ENCODE measurements at places on chromosomes 1 and 21.

DNA sequence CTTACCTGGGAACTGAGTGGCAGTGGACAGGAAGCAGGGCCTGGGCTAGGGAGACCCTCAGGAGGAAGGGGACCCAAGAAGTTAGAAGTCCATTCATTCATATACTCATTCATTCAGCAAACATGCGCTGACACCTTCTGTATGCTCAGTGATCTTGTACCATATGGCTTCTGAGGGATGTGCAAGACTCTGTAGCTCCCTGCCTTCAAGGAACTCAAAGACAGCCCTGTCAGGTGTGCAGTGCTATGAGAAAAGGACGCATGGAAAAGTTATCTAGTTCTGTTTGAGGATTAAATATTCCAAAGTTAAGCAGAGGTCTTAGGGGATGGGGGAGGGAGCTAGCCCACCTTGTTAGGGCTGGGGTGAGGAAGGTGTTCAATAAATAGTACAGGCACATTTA is 12.5 kb downstream of the DMAP1 start:
- no peak for DNase-seq

DNA sequence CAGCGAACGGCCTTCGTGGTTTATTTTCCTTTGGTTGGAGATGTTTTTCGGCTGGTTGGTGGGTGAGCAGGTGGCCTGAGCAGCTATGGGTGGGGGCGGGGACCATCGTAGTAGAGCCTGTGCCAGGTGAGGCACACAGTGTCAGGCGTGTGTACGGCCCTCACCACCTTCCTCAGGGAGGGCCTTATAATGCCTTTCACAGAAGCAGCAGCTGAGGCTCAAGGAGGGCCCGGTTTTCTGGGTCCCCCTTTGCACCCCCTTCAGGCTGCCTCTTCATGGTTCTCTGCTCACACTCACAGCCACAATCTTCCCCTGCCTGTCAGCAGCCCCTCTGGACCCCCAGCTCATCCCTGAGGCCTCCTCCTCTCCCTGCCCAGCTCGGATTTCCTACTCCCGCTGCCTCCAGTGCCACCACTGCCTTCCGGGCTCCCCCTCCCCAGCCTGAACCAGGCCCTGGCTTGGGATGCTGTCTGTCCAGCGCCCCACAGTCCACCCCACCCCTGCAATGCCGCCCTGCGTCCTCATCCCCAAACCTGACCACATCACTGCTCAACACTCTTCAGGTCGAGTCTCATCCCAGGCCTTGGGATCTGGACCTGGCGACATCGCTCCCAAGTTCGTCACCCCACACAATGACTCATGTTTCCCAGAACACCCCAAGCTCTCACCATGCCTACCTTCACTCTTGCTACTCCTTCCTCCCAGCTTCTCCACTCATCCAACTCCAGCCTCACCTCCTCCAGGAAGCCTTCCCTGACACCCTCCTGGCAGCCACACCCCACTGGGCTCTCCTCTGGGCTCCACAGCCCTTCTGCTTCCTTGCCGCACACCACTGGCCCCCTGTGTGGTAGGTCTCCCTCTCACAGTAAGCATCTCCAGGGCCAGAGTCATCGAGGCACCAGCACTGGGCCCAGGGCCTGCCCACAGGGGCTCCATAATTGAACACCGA is 53.9 kb downstream of the DMRTB1 start:
- DNase-seq, result no peak

DNA sequence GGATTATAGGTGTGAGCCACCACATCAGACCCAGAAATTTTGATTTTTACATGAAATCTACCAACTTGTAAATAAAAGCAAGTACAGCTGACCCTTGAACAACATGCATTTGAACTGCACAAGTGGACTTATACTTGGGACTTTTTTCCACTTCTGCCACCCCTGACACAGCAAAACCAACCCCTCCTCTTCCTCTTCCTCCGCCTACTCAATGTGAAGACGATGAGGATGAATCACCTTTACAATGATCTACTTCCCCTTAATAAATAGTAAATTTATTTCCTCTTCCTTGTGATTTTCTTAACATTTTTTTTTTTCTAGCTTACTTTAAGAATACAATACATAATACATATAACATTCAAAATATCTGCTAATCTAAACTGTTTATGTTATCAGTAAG is 17.5 kb upstream of the YRDC start:
- no peak for DNase-seq

GRCh38 chr1:245469734-245470133 is 314.9 kb downstream of the KIF26B start:
- DNase-seq, result no peak

- no peak for DNase-seq
Observed at GRCh38 chr1:244712669-244713068, 59.7 kb downstream of the DESI2 start.

DNA sequence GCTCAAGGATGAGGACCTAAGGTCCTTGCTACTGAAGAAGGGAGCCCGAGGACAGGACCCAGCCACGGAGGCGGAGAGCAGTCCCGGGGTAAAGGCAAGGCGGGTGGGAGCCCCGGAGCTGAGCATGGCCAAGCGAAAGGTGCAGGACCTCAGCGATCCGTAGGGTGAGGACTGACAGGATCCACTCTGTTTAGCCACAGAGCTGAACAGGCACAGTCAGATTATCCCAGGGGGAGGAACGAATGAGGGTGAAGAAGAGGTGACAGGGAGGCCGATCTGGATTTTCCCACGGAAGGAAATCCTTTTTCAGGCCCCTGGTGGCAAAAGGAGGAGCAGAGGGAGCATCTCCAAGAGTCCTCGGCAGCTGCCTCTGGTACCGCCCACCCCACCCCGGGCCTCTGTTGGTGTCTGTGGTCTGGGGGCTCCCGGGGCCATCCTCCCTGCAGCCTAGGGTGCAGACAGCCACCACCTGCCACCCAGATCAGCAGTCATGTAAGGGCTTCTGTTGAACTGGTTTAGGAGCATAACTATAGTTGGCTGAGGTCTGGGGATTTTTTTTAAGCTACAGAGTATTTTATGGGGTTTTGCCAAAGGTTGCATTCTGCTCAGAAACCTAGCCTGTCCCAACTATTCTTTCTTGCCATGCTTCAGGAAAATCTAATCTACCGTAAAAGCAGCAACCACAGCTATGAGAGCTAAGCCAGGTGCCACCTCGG is 32.3 kb upstream of the LBR start:
- DNase-seq, result no peak

GRCh38 chr1:9128166-9128519 is 759 bp downstream of the GPR157 start:
- DNase-seq, result no peak

Measured in Peyer's patch (tissue), 4 donors.